T follicular helper cell (primary cell): ENCODE measurements at places on chromosomes 7 and 10.

- DNase-seq, result no peak
These were observed 1086.9 kb downstream of the NRG3 start for GRCh38 chr10:82961864-82962263.

DNA sequence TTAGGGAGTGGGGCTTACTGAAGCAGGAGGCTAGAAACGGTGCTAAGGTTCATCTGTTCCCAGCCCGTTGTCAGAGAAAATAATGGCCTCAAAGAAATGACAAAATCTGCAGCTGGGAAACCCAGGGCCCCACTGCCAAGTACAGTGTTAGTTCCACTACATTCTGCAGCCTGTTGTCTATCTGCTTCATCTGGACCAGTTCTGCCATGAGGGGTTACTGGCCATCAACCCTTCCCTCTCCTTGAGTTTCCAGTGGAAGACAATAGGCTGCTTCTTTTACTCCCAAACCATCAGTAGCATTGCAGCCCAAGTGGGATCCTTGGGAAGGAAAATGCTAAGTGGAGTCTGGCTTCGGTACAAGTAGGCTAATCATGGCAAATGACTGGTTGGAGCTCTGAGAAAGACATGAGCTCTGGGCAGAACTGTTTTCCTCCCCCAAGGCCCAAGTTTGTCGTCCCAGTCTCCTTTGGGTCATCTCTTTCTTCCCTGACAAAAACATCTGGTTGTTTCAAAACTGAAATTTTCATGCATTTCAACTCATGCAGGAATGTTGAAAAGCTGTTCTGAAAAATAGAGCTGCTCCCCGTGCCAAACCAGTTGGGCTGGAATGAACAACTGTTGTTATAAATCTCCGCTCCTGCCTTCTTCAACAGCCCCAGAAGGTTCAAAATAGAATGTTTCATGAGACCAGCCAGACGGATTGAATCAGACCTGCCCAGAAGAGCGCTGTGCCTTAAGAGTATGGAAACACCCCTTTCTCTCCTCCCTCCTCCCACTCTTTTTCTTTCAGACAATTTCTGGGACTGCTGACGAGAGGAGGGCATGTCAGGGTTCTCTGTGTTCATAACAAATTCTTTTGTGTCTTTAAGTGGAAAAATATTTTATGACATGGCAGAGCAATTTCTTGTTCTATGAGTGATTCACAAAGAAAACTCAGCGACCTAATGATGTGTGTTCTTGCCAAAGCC, 116.6 kb downstream of the RAB18 start:
- no peak for DNase-seq

- DNase-seq, result no peak
These were observed 58.9 kb downstream of the CALML3 start for GRCh38 chr10:5583525-5584175.

- DNase-seq, result no peak
These were observed 14.8 kb downstream of the TSPAN14 start for GRCh38 chr10:80468806-80469421.

- no peak for DNase-seq
These were observed 100.3 kb downstream of the MTPAP start for GRCh38 chr10:30248728-30249127.

DNA sequence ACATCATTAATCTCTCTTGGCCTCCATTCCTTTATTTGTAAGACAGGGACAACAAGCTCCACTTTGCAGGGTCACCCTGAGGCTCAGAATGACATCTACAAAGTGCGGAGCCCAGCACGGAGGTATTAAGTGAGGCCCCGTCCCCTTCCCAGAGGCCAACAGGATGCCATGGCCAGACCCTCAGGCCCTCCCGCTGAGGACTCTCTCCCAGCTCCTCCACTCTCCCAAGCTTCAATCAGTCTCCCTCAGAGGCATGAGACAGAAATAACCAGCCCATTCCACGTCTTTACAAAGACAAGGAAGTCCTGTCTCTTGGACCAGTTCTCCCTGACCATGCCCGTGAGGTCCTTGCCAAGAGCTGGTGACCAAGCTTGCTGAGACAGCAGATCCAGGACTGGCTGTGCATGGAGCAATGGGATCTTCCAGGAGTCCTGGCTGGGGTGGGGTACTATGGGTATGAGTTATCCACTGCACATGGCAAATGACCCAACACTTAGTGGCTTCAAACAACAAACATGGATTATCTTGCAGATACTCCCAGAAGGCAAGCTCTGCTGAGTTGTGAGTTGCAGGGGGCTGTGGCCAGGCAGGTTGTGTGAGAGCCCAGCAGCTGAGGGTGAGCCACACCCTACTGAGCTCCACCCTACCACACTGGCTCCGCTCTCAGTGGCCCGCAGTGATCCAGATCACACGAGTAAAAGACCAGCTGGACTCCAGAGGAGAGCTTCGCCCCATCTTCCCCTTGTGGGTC, 4.3 kb upstream of the PPIF start:
- no peak for DNase-seq
